GM04503 (cell line): ENCODE measurements at places on chromosomes 1 and 21.

GRCh38 chr1:221874285-221875003 is 132.6 kb upstream of the DUSP10 start:
- no peak for DNase-seq

DNA sequence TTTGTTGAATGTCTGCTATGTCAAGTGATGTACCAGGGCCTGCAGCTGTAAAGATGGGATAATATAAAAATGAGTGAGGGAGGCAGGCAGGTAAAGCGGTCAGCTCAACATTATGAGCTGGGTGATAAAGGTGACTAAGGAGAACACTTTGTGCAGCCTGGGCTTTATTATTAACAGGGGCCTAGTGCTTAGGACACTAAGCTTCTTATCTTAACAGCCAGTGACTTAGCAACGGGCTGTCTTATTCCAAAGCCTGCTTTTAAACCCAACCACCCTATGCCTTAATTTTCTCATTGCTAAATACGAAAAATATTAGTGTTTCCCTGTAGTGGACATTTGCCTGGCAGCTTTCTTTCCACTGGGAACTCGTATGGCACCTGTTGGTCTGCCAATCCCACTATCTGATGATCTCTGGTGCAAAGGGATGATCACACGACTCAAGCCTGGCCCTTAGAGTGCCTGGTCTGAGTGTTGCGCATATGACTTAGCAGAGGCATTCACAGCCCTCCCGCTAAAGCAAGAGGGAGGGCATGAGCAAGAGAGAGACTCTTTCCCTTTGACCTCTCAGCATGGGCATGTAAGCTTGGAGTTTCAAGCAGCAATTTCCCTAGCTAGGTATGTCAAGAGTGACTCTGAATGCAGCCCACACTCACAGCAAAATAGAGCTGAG is 98.6 kb upstream of the PAPPA2 start:
- DNase-seq, result no peak

DNA sequence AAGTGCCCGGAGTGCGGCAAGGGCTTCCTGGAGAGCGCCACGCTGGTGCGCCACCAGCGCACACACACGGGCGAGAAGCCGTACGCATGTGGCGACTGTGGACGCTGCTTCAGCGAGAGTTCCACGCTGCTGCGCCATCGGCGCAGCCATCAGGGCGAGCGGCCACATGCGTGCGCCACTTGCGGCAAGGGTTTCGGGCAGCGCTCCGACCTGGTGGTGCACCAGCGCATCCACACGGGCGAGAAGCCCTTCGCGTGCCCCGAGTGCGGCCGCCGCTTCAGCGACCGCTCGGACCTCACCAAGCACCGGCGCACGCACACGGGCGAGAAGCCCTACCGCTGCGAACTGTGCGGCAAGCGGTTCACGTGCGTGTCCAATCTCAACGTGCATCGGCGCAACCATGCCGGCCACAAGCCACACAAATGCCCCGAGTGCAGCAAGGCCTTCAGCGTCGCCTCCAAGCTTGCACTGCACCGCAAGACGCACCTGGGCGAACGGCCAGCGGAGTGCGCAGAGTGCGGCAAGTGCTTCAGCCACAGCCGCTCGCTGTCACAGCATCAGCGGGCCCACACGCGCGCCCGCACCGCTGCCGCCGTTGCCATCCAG is 10.0 kb downstream of the ZNF672 start:
- DNase-seq, result no peak

- no peak for DNase-seq
These were observed 21.9 kb upstream of the NBL1 start for GRCh38 chr1:19622204-19622603.

- no peak for DNase-seq
These were observed 57.4 kb downstream of the ARHGEF10L start for GRCh38 chr1:17596651-17597509.

DNA sequence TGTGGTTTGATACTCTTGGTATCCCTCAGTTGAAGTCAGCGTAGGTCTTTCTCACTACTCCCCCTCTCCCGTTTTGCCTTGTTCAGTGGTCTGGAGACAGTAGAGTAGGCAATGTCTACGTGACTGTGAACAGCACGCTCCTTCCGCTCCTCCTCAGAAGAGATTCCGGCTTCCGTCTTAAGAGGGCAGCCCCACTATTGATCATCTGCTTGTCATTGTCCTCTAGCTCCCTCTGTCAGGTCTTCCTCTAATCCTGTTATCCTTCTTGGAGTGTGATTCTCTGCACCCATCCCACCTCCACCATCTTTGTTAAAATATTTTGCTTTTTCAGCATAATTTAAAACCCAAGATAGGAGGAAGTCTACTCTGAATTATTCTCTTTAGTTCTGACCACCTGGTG is 129.9 kb upstream of the KCNK2 start:
- DNase-seq, result no peak

DNA sequence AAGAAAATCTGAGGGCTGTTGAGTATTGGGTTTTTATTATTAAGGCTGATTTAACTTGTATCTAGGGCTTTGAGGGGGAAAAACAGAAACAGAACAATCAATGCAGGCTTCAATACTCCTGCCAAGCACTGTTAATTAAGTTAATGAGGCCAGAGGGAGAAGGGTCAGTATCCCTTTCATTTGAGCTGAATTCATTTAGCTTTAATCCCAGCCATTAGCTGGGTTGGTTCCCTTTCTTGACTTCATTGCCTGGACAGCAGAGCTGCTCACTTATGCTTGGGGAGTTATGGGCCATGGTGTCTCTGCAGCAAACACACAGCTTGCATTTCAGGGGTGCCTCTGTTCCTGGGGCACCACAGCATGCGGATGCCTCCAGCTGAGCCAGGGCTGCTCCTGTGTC is 16.3 kb downstream of the TLR5 start:
- DNase-seq, result no peak

DNA sequence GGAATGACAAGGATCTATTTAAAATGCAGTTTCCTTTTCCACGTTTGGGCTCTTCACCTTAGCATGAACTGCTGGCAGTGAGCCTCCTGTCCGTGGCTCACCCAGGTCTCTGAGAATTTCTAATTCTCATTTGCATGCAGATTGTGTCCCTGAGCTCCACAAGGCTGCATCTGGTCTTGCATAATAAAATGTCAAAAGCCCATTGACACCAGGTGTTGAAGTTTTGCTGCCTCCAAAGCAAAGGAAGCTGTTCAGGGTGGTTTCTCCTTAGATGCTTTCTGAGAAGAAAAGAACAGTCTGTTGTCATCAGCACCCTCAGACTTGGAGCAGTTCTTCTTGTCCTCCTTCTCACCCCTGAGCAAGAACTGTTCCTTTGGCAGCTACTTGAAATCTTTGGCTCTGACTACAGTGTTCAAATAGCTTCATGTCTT is 433.1 kb upstream of the KAZN start:
- no peak for DNase-seq

- no peak for DNase-seq
These were observed 129.3 kb upstream of the VAMP3 start for GRCh38 chr1:7641587-7642417.

DNA sequence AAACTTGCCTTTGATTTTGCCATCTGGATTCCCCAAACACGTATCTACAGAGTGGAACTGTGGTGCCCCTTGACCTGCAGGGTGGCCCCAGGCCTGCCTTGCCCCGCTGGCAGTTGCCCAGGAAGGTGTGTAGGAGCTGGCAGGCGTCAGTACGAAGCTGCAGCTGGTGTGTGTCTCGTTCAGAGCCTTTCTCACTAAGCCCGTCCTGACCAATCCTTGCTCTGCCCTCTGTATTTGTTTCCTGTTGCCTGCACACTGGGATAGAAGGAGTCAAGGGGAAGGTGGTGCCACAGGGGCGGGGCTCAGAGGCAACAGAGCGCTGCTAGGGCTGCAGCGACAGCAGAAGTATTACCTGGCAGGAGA is 5.2 kb upstream of the VSIG8 start:
- DNase-seq, result no peak

DNA sequence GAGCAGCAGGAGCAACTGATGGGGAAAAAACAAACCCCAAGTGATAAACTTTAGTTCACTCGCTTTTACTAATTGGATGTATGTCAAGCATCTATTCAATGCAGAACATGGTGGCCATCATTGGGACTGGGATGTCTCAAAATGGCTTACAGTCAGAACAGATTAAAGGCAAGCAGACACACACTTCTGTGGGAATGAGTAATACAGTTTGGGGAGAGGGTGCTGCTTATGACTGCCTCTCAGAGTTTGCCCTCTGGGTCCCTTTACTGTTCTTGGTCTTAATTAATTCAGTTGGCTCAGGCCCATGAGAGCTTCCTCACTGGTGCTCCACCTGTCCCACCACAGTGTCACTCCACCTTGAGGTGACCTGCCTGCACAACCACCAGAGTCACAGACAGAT is 119.5 kb downstream of the TBX19 start:
- no peak for DNase-seq

DNA sequence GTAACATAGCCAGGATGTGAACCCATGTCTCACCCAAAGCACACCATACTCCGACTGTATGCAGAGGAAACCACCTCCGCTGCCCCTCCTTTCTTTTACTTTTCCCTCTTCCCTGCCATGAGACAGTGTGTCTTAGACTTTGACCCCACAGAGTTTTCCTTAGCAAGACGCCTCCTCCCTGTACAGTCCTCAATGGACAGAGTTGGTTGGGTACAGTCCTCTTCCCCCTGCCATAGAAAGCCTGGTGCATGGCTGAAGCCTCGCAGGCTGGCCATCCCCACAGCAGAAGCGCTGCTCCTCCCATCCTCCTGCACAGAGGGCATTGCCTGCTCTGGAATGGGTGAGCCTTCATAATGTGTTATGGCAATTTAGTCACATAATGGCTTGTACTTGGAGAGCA is 127.9 kb downstream of the PLPP3 start:
- DNase-seq, result no peak

- DNase-seq, result no peak
These were observed 36.7 kb downstream of the ZNF695 start for GRCh38 chr1:246971090-246971721.

DNA sequence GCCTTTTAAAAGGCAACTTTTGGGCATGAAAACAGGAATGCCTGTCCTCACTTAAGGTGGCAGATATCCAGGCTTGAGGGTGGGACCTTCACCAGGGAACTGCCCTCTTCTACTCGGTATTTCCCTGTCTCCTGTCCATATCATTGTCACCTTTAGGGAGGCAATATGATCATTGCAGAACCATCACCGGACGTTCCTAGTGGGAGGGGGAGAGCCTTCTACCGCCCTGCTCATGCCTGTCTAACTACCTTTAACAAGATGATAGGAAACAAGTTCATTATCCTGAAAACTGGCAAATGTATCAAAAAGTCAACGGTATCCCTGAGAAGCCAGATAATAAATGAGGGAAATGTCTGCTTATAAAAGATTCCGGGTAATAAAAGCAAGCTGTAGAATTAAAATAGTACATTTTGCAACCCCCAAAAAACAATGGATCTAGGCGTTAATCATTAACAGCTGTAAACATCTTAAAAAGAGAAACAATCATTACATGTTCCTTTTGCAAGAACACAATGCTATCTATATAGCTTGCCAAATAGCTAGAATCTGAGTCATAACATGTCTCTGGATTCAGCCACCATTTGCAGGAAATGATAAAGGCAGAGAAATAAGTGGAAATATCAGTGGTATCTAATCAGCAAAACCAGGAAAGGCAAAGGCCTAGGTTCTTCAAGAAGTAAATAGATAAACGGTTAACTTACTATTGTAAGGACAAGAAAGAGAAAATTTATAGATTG is 852.9 kb upstream of the ADGRL4 start:
- DNase-seq, result peak; percentile 58

GRCh38 chr1:224761245-224761644 is 145.1 kb downstream of the CNIH3 start:
- no peak for DNase-seq
